H9 (cell line): ENCODE measurements at places on chromosomes 4 and X. TPM values are rescaled to one million over a fixed set of nuclear protein-coding genes. Genes with fewer than 3 reads are reported as not detected.

The SMIM31 gene
- not detected in 2 replicates for total RNA-seq

The ABLIM2 gene
- total RNA-seq, result 0.90 and 1.0 TPM in 2 replicates

The GRPR gene
- 27.3 and 28.8 TPM in 2 replicates for total RNA-seq

The SLITRK2 gene
- total RNA-seq, result 0.09 and 0.11 TPM in 2 replicates

The CT45A3 gene
- total RNA-seq, result not detected in 2 replicates

GRCh38 chrX:6851140-6851539 lies 296.4 kb upstream of the STS start:
- no peak for DNase-seq

DNA sequence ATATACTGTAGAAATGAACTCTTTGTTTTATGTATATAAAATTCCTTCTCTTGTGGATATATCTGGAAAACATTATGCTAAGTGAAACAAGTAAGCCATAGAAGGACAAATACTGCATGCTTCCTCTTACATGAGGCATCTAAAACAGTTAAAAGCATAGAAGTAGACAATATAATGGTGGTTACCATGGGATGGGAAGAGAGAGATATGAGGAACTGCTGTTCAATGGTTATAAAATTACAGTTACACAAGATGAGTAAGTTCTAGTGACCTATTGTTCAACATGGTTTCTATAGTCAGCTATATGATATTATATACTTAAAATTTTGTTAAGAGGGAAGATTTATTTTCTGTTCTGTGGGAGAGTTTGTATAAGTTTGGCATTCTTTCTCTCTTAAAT lies 43.4 kb downstream of the HTRA3 start:
- DNase-seq, result no peak

GRCh38 chr4:1410491-1411325 lies 4.5 kb upstream of the NKX1-1 start:
- peak; percentile 87 for DNase-seq

GRCh38 chrX:8005678-8006347 lies 78.6 kb upstream of the PNPLA4 start:
- DNase-seq, result no peak

GRCh38 chr4:56821381-56822243 lies at the start of gene SPINK2:
SPINK2 (minus strand) TSS chr4:56821701; CDS start chr4:56821662, 39 bp downstream.
- DNase-seq, result peak; percentile 95

GRCh38 chrX:101385795-101386541 lies at the start of gene BTK:
BTK (minus strand) TSS chrX:101386191; CDS start chrX:101375284, 10,907 bp downstream.
- no peak for DNase-seq
